Right forelimb (tissue), 1 donor: ENCODE measurements at places on chromosomes 5 and 9.

DNA sequence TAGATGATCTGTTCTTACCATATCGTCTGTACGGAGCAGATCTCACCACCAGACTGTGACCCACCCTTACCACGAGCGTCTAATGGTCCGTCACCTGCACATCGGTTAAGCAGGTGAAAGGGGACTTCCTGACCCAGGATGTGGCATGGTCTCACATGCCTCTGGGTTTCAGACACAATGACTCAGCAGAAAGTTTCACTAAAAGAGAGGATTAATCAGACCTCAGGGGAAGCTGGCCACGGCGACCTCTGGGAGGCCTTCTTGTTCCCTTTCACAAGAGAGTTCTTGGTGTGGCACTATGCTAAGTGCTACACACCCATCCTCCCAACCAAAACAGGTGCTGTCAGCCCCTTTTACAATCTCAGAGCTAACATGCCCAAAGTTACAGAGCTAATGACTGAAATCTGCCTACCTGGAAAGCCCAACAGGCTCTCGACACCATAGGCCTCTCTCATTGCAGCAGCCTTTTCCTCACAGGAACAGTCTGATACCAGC, 41.6 kb downstream of the ADAMTS12 start:
- no peak for DNase-seq

DNA sequence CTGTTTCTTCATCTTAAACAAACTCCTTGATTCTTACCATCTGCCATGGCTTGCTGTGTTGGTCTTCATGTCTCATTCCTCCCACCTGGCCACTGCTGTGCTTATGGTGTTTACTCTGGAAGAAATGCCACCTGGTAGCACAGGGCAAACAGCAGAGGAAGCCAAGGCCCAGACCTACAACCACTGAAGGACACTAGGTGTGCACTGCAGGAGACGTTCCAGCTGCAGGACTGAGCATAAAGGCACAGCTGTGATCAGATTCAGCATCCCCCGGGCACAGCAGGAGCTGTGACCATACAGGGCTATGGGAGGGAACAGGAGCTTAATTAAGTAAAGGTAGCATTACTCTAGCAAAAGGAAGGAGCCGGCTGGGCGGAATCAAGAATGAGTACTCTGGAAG, 12.6 kb upstream of the GNAQ start:
- no peak for DNase-seq

- no peak for DNase-seq
Observed at GRCh38 chr5:171992305-171992704, 14.1 kb downstream of the FBXW11 start.

GRCh38 chr5:149852641-149853330, 91.8 kb downstream of the PDE6A start:
- peak; percentile 71 for DNase-seq

- DNase-seq: no peak
Observed at GRCh38 chr5:56487528-56488115, 254.5 kb upstream of the ANKRD55 start.

GRCh38 chr9:13431222-13431536, 151.7 kb upstream of the MPDZ start:
- no peak for DNase-seq

DNA sequence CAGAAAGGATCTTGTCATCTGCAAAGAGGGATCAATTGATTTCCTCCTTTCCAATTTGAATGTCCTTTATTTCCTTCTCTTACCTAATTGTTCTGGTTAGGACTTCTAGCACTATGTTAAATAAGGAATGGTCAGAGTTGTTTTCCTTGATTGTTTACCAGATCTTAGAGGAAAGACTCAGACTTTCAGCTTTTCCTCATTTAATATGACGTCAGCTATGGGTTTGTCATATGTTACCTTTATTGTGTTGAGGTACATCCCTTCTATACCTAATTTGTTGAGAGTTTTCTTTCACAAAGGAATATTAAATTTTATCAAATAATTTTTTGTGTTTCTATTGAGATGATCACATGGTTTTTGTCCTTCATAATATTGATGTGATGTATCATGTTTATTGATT, 656.5 kb upstream of the GRAMD2B start:
- no peak for DNase-seq

DNA sequence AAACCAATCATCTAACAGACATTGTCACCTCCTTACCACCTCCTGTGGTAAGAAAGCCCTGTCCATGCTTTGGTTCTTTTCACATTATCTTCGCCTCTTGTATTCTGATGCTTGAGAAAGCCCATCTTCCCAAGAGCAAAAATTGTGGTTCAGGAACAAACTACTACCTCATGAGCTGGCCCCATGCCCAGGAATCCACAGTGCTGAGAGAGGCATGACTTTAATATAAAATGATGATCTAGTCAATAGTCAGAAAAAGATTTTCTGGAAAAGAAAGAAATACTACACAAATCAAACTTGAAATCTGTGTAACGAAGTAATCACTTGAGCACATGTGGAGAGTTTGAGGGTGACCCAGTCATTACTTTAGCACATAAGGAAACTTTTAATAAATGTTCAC, 94.7 kb downstream of the FGF10 start:
- DNase-seq: peak; percentile 76

DNA sequence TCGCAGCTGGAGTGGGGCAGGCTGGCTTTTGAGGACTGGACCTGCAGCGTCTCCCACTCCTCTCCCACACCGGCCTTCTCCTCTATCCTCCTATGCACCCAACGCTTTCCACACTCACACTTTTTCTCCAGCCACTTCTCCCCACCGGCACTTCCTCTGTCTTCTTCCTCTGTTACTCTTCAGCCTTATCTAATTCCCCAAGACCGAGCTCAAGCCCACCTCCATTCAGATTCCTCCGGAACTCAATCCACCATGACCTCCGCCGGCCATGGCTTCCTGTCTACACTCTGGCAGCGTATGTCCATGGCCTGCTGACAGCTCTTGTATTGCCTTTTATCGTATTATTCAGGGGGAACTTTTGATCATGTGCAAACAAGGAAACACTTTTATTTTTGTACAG, 545 bp upstream of the OR2V1 start:
- no peak for DNase-seq

GRCh38 chr5:78961743-78962142, 23.4 kb downstream of the ARSB start:
- no peak for DNase-seq

GRCh38 chr9:35563791-35564197, 41.3 kb upstream of the TESK1 start:
- DNase-seq: no peak

- DNase-seq: no peak
Observed at GRCh38 chr5:22277006-22277405, 576.1 kb downstream of the CDH12 start.

- no peak for DNase-seq
Observed at GRCh38 chr9:33404788-33405362, 2.5 kb upstream of the AQP7 start.

DNA sequence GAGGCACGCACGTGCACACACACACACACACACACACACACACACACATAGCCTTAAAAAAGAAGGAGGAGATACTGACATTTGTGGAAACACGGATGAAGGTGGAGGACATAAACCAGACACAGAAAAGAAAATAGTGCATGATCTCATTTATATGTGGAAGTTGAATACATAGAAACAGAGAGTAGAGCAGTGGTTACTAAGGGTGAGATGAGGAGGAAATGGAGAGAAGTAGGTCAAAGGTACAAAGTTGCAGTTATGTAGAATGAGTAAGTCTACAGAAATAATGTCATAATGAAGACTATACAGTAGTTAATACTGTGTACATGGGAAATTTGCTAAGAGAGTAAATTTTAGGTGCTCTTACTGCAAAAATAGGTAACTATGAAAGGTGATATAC, 412.2 kb upstream of the CDH9 start:
- no peak for DNase-seq

DNA sequence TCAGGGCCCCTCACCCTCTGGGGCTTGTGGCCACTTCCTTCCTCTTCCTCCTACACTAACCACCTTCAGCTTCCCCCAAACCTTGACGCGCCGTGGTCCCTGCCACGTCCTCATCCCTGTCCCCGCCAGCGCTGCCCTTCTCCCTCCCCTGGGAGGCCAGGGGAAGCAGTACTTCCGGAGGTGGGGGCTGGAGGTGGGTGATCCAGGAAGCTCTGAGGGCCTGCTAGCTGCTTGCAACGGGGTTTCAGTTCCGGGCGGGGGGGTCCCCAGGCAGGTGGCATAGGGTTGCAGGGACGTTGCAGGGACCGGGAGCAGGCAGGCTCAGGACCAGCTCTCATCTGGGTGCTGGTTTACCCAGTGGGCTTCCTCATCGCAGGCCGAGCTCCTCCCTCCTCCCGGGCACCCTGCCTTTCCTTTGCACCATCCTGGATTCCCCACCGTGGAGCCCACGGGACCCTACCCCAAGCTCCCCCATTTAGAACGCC, 70.0 kb downstream of the RXRA start:
- DNase-seq: no peak

DNA sequence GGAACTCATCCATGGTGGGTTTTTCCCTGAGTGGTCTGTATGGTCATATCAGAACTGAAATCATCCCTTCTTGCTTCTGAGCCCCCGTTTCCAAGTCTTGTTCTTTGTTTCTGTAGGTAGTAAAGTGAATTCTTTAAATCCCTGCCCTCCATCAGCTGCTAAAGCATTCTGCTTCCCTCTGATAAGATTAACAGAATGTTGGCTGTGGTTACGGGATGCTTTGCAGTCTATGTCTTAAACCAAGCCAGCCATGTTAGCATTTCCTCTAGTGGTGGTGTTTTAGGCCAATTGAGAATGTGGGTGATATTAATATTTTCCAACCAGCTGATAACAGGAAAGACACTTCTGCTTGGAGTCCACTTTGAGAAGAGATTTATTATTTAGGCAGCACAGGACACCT, 22.0 kb upstream of the KCNIP1 start:
- no peak for DNase-seq

DNA sequence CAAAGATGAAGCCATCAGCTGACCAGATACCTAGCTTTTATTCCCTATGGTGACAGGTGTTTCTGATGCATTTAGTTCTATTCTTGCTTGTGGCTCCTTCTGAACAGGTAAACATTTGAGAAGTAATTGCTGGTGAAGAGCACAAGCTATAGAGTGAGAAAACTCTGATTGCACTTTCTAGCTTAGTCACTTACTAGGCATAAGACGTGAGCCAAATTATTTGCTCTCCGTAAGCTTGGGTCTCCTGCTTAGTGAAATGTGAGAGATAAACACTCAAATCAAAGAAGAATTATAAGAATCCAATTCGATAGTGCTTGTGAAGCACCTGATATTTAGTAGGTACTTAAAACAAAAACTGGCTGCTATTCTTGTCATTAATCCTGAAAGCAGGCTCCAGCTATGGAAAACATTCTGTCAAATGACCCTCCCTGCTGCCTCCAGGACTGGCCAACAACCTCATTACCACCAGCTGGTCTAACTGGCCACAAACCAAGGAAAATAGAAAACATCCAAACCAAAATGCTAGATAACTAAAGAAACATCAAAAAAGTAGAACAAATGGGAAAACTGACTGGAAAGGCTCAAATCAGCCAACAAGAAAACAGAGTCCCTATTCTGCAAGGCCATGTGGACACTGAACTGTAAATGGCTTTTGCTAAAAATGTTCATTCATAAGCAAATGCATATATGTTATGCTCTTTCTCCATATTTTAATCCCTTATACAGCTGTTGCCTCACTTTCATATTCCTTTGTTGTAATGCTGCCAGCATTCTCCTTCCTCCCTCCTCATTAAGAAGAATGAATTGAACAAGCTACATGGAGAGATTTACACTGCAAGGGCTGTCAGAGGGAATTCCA, 616.1 kb downstream of the DTWD2 start:
- DNase-seq: no peak

DNA sequence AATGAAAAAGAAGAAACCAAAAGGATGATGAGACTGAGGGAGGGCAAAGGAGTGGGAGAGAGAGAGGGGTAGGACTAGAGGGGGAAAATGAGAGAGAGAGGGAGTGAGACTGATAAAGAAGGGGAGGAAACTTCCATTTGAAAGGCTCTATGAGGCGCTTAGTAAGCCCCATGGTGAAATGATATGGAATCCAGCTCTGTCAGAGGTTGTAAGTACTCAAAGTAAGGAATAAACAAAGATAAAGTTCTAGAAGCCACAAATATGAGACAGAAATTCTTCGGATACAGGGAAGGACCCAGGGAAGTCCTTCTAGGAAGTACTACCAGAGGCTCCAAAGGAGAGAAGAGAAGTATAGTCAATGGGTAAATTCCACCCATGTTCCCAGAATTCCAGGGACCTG, 21.7 kb upstream of the VLDLR start:
- DNase-seq: no peak

DNA sequence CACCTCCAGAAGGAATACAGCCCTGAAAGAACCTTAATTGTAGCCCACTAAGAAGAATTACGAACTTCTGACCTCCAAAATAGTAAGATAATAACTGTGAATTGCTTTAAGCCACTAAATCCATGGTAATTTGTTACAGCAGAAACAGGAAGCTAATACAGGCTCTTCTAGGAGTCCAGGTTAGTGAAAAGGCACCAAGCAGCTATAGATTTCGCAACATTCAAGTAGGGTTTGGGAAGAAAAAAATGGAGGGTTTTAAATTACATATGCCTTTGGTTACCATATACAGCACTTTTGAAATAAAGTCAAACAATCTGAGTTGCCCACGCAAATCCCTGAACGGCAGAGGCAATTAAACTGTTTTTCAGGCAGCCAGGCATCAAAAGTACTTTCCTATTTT, 1.7 kb upstream of the ACTL7A start:
- DNase-seq: no peak

- no peak for DNase-seq
Observed at GRCh38 chr5:56388229-56388985, 155.3 kb upstream of the ANKRD55 start.

- DNase-seq: no peak
Observed at GRCh38 chr5:35416217-35416988, 186.1 kb upstream of the PRLR start.

- DNase-seq: no peak
Observed at GRCh38 chr5:102087906-102088305, 208.2 kb downstream of the SLCO4C1 start.

DNA sequence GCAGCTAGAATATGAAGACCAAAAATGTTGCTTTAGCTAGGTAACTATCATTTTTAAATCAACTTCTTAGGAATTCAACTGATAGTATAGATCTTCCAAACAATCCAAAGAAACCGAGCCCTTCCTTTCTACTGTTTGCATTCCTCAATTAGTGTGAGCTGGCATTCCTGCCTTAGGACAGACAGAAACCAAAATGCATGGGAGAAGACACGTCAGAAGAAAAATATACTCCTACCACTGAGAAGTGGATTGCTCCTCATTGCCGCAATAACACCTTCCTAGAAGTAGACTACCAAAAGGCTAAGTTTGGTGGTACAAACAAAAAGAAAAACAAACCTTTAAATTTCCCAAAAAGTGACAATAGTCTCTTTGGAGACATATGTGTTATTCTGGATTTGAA, 440.0 kb downstream of the SEMA5A start:
- DNase-seq: no peak

GRCh38 chr5:118353970-118354369, 634.4 kb downstream of the DTWD2 start:
- DNase-seq: no peak

GRCh38 chr9:1429297-1429696, 379.1 kb downstream of the DMRT2 start:
- DNase-seq: peak; percentile 69

GRCh38 chr9:38622288-38622674, 1.9 kb upstream of the ANKRD18A start:
- DNase-seq: no peak
